Iris pigment epithelial cell (primary cell): ENCODE measurements at places on chromosomes 7 and 10.
A peak's percentile ranks its signal among the peaks of the same experiment; 100 is the strongest.

GRCh38 chr10:70093335-70093944 lies 39.2 kb downstream of the AIFM2 start:
- no peak for DNase-seq

- DNase-seq, result no peak
These were observed 190.2 kb downstream of the CAMK1D start for GRCh38 chr10:12539350-12540164.

GRCh38 chr10:126391192-126391885 lies 3.1 kb upstream of the ADAM12 start:
- DNase-seq, result peak; percentile 56

DNA sequence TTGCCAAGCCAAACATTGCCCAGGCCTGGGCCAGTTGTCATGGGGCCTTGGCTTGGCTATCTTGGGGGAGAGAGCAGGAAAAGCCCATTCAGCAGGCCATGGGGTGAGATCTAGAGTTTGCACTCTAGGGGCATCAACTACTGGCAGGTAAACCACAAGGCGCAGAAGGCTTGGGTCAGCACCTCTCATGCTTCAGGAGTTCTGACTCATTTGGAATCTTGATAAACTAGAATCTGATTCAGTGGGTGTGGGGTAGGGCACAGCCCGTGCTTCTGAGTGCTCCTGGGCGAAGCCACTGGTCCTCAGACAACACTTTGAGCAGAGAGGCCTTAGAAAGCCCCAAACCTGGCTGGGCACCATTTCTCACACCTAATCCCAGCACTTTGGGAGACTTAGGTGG lies 81.1 kb downstream of the RGS10 start:
- no peak for DNase-seq

DNA sequence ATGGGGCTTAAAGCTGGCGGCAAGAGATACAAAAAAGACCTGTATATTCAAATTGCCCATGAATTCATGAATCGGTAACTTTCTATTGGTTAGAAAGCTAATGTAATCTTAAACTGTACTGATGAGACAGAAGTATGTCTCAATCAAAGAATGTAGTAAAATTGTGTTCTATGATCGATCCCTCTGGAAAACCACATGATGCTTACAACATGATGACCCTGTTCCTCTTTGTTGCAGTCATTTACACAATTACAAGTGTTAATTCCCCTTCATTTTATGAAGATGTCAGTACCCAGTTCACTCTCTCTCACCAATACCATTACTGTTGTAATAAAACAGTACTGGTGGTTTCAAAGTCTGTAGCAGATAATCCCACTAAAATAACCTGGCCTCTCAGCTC lies 10.1 kb downstream of the KIF5B start:
- DNase-seq, result no peak

DNA sequence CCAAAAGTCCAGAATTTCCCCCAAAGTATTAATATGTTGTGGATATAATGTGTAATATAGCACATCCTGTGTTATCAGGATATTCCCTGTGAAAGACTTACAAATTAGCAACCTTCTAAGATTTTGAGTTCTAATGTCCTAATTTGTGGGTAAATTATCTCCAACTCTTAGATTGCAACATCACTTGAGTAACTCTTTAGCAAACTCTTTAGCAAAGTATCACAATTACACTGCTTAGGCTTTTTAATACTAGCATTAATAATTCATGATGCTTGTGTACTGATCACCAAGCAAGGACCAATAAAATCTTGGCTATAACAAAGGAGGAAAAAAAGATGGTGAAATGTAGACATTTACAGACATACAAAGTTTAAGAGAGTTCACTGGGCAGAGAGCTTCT lies 27.7 kb downstream of the HIP1 start:
- DNase-seq, result no peak

DNA sequence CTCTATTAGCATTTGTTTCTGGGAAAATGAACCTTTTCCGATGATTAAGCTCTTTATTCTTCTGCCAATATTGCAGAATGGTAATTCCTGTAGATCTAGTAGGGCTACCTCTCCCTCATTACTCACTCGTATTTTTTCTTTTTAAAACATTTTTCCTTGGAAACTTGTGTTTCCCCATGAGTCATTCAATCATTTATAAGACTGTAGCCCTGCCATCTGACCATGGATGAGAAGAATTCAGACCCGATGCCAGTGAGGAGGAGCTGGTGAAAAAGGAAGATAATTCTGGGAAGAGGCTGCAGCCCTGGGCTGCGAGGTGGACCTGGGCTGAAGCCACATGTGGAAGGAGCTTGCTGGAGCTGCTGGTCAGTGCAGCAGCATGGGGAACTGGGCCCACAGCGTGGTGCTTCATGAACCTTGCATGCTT lies 242.8 kb downstream of the KLF6 start:
- peak; percentile 66 for DNase-seq

- DNase-seq, result no peak
These were observed 160.0 kb upstream of the INSYN2A start for GRCh38 chr10:127356360-127356759.

GRCh38 chr7:78151229-78151628 lies 352.7 kb downstream of the PHTF2 start:
- DNase-seq, result peak; percentile 67

DNA sequence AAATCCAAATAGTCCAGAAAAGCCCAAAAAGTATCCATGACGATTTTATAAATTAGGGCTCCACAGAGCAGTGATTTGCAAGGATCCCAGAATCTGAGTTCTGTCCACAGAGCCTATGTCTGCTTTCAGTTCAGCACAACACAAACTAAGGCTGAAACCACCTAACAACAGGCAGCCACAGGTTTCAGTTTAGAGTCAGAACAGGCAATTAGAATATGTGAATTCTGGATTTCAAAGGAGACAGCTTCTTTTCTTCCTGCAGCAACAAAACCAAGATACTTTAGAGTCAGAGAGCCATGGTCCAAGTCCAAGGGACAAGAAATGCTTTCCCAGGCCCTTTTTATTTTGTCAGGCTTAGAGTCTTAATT lies 23.6 kb downstream of the IFIT3 start:
- peak; percentile 63 for DNase-seq

GRCh38 chr10:97849687-97850402 lies at the start of gene GOLGA7B:
GOLGA7B (plus strand) TSS chr10:97849843; CDS start chr10:97850304, 461 bp downstream.
- DNase-seq, result peak; percentile 20

- DNase-seq, result no peak
These were observed 148.1 kb downstream of the ADARB2 start for GRCh38 chr10:1589257-1589656.

- DNase-seq, result no peak
These were observed 52.8 kb downstream of the CFAP46 start for GRCh38 chr10:132889556-132889955.

DNA sequence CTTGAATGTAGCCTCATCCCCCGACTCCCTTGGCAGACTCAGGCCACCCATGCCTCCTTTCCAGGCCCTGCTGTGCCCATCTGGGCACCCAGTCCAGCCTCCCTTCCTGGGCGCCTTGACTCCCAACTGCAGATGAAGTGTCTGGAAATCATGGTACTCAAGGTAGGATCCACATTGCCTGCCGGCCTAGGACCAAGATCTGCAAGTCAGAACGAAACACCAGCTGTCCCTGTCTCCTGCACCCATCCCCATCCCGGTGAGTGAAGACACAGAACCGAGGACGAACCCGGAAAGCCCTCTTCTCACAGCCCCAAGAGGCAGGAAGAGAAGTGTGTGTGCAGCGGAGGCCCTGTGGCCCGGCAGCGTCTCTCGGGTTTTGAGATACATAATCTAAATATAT lies 205.1 kb downstream of the EMX2 start:
- DNase-seq, result no peak

DNA sequence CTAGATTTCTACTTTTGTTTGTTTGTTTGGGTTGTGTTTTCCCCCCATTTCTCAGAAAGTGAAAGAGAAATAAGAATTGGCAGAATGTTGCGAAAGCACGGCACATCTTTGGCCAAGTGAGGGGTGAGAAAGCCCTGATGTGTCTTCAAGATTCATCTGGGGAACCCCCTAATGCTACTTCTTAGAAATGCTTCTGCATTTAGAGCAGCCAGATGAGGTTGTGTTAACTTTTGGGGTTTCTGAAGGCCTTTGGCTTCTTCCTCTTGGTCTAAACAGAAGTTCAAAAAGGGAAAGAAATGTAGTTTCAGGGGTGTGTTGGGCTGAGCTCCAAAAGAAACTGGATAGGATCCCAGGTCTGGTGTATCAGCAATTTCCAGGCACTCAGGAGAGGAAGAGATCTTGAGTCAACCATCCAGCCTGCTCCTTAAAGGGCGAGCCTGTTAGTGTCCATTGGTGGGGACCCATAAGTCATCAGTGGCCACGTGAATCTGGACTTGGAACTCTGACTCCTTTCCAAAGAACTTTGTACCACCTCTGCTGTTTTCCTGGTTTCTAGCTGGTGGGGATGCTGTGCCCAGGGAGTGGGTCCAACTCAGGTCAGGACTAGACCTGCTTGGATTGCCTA lies 6.5 kb downstream of the DUSP5 start:
- DNase-seq, result peak; percentile 92

DNA sequence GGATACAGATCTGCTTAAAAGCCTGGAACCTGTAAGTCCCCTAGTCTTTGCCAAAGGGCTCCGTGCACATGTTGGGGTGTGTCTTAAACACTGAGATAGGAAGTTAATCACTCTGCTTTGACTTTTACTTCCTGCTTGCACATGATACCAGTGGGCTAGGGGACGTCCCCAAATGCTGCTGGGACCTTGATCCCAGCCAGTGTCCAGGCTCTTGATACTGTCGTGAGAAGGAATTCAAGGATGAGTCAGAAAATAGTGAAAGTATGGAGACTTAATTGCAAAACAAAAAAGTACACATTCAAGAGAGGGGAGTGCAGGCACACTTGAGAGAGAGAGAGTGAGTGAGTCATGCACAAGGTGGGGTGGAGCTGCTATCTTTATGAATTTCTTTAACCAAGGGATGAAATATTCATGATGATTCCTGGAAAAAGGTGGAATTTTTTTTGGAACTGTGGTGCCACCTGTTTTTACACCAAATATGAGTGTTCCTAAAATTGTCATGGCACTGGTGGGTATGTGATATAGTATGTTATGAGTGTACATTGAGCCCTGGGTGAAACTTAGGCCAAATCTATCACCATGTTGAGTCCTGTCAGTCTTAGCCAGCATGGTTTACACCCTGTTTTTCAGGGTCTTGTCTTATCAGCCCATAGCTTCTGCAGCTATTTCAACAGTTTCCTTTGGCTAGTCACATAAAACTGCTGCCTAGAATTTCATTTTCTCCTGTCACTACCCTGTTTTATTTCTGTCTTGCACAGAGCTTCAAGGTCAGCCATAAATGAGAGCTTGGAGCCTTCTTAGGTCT lies 88.3 kb upstream of the CYP26C1 start:
- peak; percentile 90 for DNase-seq

GRCh38 chr10:121680879-121681655 lies 82.8 kb upstream of the FGFR2 start:
- no peak for DNase-seq

- no peak for DNase-seq
These were observed 77.8 kb upstream of the SH2B2 start for GRCh38 chr7:102208826-102209225.

DNA sequence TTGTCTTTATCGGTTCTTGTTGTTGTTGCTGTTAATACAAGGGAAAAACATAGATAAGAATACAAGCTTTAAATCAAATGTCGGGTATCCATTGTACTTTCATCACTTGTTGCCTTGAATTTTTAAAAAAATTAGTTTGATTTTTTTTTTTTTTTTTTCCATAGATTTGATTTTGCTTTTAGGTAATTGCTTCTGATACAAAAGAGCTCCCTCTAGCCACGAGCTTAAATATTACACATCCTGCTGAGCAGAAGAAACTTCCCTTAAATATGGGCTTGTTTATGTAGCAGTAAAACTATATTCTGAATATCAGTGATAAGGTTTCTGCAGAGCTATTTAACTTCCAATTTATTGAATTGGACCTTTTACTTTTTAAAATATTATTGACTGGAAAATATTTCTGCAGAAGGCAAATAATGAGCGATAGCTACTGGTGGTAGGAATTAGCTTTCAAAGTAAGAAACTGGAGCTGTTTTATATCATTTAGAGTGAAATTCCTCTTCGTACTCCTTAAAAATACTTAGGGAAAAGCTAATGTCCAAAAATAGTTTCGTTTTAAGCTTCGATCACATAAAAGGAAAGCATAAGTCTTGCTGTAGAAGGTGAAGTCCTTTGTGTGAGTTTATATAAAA lies 216.9 kb downstream of the POLR1F start:
- DNase-seq, result peak; percentile 75

- peak; percentile 55 for DNase-seq
These were observed at the start of gene LANCL2 for GRCh38 chr7:55365205-55365674. LANCL2 (plus strand) TSS chr7:55365337; CDS start chr7:55366026, 689 bp downstream.

- DNase-seq, result peak; percentile 15
These were observed 155.9 kb downstream of the ATE1 start for GRCh38 chr10:121771966-121772365.

DNA sequence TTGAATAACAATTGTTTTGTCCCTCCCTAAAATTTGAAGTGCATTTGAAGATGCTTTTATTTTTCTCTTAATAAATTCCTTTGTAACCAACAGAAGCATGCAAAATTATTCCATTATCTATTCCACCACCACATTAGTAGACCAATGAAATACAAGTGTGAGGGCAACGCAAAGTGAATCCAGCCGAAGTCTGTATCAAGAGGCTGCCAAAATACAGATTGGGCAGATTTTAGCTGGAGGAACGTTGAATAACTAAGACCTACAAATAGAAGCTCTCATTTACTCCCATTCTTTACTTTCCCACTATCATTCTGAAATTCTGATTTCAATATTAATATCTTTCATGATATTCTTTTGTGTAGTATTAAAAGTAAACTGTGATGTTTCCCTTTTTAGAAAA lies 233.7 kb downstream of the BMPER start:
- DNase-seq, result no peak

- DNase-seq, result no peak
These were observed 182.9 kb upstream of the TCERG1L start for GRCh38 chr10:131494451-131494850.

DNA sequence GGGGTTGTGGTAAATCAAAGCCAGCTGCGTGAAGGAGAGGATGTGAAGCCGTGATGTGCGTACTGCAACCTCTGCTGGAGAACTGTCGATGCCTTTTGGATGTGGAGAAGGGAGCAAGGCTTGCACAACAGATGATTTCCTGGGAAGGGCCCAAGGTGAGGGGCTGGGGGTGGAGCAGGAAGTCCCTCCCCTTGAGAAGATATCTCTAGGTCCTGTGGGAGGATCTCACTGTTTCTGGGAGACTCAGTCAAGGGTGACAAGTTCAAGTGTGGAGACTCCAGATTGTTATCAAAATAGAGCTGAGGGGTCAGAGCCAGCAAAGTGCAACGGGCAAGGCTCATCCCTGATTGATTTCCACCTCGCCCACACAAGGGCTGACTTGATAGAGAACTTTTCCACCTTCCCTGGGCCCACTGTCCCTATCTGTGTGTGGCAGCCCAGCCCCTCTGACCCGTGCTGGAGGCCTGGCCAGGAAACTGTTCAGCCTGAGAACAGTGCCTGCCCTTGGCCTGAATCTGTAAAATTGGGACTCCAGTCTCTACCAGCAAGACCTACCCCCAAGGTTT lies 55.0 kb downstream of the COL13A1 start:
- no peak for DNase-seq

GRCh38 chr10:119349937-119350501 lies 142.6 kb downstream of the GRK5 start:
- DNase-seq, result no peak

DNA sequence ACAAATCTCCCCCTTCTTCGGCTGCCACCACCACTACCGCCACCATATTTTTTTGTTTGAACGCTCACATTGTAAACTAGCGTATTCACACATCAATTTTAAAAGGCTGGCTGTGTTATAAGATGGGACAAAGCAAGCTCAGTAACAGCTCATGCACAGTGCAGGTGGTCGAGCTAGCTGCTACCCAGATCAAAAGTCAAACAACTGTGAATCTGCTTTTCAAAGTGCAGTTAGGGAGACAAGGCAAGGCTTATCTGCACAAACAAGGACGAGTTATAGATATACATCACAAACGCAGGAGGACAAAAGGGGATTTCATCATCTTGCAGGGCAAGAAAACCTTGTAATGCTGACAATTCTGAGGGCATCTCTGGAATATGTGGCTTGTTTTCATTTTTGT lies 231.6 kb downstream of the VTI1A start:
- DNase-seq, result no peak
